Activated CD4-positive, alpha-beta T cell treated with anti-CD3 and anti-CD28 coated beads for 24 hours (primary cell): ENCODE measurements at places on chromosomes 2 and 18.

DNA sequence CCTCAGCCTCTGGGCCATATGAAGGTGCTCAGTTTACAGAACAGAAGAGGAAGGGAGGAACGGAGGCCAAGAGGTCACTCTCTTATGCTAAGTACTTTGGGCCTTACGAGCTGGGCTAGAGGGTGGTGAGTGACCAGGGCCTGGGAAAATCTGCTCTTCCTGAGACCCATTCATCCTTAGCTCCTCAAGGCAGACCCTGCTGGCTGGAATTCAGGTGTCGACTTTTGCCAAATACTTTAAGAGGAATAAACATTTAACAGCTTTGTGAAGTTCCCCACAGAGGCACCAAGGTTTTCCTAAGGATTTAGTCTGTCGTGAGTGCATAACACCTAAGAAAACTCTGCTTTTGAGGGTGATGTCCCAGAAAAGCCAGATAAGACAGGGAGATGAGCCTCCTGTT, 129.7 kb upstream of the SIX2 start:
- DNase-seq: no peak

DNA sequence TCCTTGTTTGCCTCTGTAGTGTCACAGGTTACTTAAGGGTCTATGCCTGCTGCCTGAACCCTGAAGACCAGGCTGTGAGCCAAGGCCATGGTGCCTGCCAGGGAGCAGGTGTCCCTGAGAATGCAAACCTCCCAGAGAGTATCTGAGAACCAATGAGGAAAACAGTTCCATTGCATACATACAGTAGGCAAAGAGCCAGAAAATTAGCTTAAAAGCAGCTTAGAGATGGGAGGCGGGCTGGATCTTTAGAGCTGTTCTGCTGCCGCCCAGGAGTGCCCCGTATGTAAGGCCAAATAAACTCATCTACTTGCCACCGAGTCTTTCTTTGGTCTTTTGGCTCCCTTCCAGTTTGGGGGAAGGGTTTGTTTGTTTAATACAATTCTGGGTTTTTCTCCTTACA, 327.9 kb downstream of the CLIP4 start:
- DNase-seq: no peak

DNA sequence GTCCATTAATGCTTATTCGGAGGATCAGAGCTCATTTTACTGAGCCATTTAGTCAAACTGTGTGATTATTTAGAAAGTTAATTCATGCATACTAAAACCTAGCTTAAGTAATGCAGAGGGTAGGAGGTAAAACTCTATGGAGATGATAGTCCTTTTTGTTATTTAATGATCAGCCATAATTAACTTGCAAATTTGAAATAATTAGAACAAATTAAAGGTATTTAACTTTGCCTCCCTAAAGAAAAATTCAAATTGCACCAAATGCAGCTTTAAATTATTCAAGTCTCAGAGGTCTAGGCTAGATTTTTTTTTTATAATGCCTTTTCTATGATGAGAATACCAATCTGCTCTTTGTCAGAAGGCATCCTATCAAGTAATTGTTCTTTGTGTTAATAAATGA, 310.9 kb downstream of the KIAA1328 start:
- no peak for DNase-seq

DNA sequence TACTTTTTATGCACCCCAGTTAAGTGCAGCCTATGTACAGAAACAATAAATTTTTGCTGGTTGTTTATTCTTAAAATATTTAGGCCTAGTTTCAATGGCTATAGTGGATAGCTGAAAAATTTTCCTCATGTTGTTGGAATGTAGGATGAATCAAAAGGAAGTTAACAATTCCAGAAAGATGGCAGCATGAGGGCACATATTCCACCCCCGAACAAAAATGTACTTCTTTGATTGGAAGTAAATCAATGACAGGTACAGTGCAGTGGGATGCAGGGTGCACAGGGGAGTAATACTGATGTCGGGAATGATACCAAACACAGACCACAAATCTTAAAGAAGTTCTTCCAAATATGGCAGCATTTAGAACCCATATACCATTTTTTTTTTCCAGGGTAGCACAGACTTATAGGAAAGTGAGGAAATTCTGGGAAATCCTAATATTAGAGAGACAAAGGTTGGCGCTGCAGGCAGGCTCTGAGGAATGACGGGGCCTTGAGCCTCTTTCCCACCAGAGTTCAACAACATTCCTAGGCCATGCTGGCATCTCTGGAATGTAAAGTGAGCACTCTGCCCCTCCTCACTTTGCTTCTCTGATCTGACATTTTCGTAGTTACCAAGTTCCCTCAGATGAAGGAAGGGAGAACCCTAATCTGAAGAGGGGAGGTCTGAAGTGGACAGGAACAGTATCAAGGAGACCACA, 36.6 kb upstream of the IKZF2 start:
- no peak for DNase-seq

- no peak for DNase-seq
Measured at GRCh38 chr18:58438958-58439300, 190.0 kb downstream of the ALPK2 start.

DNA sequence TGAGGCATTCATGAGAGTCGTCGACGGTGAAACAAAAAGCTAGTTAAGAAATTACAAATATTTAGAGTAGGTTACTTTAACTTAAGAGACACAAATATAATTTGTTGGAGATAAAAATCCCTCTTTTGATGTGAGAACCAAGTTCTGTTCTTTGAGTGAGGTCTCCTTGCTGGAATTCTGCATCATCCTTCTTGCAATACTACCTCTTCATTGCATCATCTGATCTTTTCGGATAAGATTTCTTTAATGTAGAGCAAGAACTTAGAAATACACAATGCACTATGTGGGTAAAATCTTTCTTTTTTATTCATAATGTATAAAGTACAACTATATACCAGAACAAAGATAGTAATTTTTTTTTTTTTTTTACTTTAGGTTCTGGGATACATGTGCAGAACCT, 118.4 kb downstream of the ARL4C start:
- DNase-seq: no peak

- no peak for DNase-seq
Measured at GRCh38 chr18:46466234-46467160, 190.5 kb downstream of the LOXHD1 start.

DNA sequence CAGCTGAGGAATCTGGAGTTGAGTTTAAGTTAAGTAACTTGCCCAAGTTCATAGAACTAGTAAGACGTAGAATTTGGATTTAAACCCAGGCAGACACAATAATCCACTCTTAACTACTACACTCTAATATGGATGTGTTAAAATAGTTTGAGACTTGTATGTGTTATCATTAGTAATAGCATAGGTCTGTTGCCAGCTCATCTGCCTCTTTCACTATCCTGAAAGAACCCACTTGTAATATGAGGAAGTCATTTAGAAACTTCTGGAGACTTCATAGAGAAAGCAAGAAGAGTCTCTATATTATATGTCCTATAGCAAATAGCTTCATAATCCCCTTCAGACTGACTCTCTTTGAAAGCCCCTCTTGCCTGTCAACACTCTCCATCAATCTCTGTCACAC, 43.0 kb upstream of the ACADL start:
- DNase-seq: no peak
